Fibroblast of skin of left biceps (primary cell): ENCODE measurements at places on chromosomes 5 and 9.

DNA sequence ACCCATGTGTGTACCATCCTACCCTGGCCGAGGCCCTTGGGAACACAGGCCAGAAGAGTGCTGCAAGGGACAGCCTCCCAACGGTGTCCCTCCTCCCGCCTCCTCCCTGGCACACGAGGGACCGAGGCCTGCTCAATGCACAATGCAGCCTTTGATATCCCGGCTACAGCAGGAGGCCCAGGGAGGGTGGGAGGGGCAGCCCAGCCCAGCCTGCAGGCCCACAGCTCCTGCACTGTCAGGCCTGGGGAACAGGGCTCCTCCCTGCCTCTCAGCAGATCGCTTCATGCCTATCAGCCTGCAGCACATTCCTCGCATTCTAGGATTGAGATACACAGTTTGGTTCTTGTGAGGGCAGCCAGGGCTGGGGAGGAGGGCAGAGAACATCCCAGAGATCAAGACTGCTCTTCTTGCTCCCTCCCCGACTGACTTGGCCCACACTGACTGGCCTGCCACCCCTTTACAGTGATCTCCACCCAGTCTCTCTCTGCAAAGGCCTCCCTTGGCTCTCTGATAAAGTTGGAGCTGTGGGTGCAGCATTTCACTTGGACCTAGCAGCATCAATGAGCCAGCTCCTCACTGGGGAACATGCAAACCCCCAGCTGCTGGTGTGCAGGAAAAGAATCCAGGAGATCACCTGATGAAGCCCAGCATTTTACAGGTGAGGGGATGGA lies at the start of gene SH3TC2:
SH3TC2 (minus strand) TSS at position 46 of the 671 bp plus-strand sequence; CDS start at position 6, 40 bp downstream.
- DNase-seq = no peak

- no peak for DNase-seq
Observed at GRCh38 chr5:146015001-146015400, 78.6 kb downstream of the SH3RF2 start.

GRCh38 chr5:75823811-75824210 lies 106.6 kb upstream of the POC5 start:
- no peak for DNase-seq

DNA sequence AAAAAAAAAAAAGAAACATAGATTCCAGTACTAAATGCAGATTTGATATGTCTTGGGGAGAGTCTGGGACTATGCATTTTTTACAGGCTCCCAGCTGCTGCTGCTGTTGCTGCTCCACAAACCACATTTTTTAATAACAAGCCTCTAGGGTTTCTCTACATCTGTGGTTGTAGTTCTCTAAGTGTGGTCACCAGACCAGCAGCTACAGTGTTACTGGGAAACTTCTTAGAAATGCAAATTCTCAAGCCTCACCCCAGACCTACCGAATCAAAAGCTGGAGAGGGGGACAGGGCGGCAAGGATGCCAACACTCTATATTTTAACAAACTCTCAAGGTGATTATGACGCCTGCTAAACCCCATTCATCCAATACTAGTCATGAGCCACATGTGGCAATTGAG lies 293.4 kb upstream of the PTGER4 start:
- no peak for DNase-seq

DNA sequence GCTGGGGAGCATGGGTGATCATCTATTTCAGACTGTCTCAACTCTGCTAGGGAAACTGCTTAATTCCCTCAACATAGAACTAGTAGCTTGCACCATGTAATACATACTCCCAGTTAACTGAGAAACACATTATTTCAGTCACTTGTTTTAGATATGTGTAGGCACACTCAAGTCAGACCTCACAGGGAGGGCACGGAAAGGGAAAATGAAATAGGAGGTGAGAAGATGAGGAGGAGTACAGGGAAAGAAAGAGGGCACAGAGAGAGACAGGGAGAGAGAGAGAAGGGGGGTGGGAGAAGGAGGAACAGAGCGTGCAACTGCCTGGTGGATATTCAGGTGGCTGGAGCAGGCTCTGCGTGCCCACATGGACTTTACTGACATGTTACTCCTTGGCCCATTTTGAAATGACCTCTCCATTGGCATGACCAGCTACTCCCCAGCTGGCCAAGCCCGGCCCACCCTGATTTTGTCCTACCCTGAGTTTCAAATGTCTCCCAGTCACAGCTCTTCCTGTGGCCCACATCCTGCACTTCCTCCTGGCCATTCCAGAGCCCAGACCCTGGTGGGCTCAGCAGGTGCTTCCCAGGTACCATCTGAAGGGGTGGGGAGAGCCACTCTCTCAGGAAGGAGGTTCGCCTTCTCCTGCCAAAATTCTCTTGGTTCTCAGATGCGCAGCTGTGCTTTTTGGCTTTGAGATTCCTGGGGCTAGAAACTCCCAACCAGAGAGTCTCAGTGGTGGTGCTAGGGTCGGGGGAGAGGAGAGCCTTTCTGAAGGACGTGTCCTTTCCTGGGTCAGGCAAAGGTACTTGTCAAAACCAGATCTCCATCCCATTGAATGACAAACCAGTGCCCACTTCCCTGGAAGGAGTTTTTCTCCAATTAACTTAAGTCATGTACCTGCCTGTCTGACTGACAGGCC lies 229.4 kb downstream of the FSTL4 start:
- no peak for DNase-seq

- no peak for DNase-seq
Observed at GRCh38 chr9:127180457-127181314, 58.3 kb upstream of the ANGPTL2 start.

GRCh38 chr9:73839471-73839870 lies 657.7 kb upstream of the RORB start:
- DNase-seq = no peak

DNA sequence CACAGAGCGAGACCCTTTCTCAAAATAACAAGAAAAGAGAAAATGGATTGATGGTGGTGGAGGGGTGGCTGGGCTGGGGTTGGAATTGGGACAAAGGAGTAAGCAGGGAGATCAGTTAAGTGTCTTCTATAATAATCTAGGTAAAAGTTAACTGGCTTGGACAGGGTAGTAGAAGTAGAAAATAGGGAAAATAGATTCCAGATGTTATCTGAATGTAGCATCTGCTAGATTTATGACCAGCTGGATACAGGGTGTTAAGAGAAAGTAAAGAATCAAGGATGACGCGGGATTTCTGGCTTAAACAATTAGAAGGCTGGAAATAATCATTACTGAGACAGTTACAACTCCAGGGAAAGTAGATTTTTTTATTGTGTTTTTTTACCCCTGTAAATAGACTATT lies 13.0 kb downstream of the PPP6C start:
- peak; percentile 51 for DNase-seq

DNA sequence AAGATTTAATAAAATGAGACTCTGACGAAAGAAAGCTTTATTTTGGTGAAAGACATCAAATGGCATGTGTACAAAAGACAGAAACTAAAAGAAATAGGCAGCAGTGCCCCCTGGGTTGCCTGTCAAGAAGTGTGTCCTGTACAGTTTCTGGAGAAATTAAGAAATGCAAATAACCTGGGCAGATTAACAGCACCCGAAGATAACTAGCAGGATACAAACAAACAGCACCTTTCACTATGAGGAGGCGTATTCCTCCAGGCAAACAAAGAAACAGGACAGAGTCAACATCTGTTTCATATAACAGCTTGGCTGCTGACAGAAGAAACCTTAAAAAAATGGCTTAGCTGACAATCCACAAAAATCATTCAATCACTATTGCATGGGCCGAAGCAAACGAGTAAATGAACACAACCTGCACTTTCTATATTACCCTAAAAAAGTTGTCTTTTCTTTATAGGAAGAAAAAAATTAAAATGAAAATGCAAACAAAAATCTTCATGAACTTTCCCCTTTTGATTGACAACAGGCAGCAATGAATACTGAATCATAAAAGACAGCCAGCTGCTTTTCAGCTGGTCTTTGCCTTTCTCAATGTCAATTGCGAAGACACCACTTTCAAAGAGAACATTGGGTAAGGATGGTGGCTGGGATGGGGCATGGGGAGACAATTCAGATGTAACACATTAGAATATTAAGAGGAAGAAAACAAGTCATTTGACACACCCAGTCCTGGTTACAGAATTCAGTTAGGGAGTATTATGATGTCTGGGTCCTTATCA lies 162.1 kb downstream of the ARL15 start:
- DNase-seq = no peak

DNA sequence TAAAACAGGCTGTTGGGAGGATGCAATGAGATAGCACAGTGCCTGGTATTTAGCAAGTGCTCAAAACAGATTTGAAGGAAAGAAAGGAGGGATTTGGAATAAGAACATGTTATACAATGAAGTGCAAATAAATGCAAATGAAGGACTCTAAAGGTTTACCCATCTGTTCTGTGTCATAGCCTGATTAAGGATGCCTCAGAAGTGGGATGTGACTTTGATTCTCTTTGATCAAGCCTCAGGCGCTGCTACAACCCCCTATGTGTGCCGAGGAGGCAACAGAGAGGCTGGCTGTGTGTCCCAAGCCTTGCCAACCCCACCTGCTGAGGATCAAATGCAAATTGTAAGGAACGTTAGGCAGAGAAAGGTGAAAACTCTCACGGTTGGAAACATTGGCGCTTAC lies 27.2 kb downstream of the GGTA1 start:
- DNase-seq = no peak

GRCh38 chr5:117454716-117455212 lies 880.1 kb upstream of the SEMA6A start:
- no peak for DNase-seq
